Left cardiac atrium (tissue), 4 donors: ENCODE measurements at places on chromosomes 4 and X. TPM values are rescaled to one million over a fixed set of nuclear protein-coding genes. Genes with fewer than 3 reads are reported as not detected.
A peak's percentile ranks its signal among the peaks of the same experiment; 100 is the strongest.

DNA sequence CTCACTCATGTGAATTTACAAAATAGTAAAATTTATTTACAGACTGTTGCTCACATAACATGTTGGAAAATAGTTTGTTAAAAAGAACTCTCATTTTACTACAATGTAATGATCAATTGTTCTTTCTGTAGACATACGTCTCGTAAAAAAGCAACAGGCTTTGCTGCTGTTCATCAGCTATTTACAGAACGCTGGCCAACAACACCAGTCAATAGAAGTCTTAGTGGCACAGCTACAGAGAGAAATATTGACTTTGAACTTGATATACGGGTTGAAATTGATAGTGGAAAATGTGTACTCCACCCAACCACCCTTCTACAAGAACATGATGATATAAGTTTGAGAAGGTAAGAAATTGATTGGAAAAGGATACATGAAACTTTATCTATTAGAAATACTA lies 47.6 kb upstream of the ADAD1 start:
- DNase-seq, result no peak

DNA sequence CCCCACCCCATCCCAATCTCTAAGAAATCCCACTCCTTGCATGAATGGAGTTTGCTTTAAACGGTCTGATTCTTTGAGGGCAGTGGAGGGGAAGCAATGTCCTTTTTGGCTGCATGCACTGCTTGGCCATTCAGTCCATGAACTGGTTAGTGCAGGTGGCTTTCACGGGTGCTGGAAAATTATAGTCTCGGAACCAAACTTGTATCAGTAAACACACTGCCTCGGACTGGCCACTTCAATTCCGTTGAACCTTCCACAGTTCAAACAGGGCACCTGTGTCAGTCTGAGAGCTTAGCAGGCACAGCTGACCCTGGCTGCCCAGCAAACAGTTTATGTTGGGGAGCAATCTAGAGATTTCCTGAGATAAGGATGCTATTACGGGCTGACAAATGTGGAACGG lies 255.6 kb downstream of the DHX15 start:
- no peak for DNase-seq

- DNase-seq, result no peak
Observed at GRCh38 chr4:15847746-15848145, 69.6 kb downstream of the CD38 start.

DNA sequence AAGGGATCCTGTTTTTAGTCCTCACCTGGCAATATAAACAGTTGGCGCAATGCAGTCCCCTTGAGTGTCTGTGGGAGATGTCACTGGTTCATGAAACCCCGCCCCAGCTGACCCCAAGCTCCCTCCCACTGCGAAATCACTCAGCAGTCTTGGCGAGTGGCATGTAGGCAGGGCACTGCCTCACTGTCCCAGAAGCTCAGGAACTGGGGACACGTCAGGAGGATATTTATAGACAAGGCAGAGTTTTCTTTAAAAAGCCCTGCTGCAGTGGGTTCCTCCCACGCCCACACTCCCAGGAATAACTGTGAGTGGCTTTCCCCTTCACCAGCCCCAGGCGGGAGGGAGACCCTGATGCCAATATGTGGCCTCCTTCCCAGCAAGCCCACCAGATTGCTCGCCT lies 44.3 kb upstream of the PPP2R2C start:
- DNase-seq, result peak; percentile 44

GRCh38 chr4:138086611-138087041 lies 155.5 kb downstream of the SLC7A11 start:
- no peak for DNase-seq

GRCh38 chr4:1202526-1203011 lies 30.2 kb upstream of the SPON2 start:
- DNase-seq, result peak; percentile 18

GRCh38 chr4:163110442-163110841 lies 56.2 kb downstream of the NAF1 start:
- DNase-seq, result no peak

GRCh38 chr4:78121338-78121904 lies 64.3 kb downstream of the FRAS1 start:
- DNase-seq, result peak; percentile 58

DNA sequence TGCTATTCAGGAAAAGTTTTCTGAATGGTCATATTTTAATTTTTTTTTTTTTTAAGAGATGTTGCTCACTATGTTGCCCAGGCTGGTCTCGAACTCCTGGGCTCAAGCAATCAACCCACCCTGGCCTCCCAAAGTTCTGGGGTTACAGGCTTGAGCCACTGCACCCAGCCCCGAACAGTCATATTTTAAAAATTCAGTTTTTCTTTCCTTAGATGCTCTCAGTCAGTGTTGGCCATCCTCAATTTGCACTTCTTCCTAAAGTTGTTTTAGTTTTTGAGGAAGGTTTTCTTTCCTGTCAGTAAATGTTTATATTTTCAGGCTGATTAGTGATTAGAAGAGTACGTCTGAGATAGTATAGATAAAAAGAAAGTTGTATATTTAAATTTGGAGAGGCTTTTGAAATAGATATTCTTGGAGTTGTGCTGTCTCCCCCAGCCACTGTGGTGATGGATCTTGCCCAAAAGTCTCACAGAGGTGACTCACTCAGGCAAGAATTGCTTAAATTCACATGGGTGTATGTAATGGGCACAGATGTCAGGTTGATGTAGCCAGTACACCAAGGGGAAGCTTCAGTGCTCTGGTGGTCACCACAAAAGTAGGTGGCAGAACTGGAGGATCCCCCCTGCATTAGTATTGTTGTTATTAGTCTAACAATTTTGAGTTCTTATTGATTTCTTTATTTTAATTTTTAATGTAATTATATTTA lies 72.2 kb upstream of the ELOVL6 start:
- no peak for DNase-seq

- no peak for DNase-seq
Observed at GRCh38 chr4:174377613-174378012, 93.9 kb downstream of the CEP44 start.

DNA sequence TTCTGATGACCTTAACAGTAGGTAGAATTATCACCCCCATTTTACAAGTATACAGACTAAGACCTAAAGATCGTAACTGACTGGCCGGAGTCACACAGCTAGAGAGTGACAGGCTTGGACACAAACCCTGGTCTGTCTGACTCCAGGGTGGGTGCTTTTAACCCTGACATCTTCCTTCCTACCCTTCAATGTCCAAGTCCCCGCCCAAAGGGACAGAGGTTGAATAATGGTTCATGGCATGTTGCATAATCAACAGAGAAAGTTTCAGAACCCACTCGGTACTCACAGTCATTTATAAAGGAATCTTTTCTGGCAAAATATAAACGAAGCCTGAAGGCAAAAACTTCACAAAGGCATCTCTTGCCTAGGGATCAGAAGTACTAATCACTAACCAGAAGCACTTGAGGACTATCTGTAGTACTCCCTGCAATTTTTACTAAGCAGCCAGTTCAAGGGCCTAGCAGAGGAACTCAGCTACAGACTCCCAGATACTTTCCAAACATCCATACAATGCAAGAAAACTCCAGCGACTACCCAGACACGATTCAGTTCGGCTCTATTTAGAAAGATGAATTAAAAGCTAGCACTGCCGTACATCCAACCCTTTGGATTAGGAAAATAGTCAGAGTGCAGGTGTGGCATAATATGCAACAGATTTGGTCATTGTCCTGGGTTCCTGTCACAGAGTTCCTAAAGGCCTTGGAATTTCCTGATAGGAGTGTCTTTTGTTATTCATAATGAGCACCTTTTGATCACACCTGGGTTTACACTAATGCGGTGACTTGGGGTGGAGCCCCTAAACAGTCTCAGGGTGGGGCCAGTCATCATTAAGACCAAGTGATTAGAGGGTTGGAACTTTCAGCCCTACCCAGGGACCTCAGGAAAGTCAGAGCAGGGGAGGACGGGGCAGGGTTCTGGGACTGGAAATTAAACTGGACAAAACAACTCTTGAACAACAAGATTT lies 44.0 kb downstream of the RELL1 start:
- DNase-seq, result no peak

GRCh38 chr4:5758741-5759140 lies 47.7 kb downstream of the EVC start:
- DNase-seq, result no peak

DNA sequence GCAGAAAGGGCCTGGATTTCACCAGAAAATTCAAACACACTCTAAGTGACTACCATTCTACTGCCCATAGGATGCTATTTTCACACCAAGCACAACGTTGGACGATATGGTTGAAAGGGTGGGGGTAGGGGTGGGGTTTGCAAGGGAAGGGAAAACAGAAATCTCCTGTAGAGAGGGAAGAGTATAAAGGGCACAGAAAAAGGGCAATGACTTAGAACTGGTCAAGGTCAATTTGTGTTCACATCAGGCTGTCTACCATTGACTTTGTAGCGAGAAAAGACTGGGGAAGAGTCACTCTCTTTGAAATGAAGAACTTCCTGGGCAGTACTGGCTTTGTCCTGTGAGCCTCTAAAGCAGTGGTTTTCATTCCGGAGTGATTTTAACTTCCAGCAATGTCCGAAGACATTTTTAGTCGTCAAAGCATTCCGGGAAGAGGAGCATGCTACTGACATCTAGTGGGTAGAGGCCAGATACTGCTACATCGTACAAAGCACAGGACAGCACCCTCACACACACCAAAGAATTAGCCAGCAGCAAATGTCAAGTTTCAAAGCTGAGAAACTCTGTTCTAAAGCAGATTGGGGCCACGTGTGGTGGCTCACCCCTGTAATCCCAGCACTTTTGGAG lies 48.4 kb upstream of the SLC7A3 start:
- no peak for DNase-seq

DNA sequence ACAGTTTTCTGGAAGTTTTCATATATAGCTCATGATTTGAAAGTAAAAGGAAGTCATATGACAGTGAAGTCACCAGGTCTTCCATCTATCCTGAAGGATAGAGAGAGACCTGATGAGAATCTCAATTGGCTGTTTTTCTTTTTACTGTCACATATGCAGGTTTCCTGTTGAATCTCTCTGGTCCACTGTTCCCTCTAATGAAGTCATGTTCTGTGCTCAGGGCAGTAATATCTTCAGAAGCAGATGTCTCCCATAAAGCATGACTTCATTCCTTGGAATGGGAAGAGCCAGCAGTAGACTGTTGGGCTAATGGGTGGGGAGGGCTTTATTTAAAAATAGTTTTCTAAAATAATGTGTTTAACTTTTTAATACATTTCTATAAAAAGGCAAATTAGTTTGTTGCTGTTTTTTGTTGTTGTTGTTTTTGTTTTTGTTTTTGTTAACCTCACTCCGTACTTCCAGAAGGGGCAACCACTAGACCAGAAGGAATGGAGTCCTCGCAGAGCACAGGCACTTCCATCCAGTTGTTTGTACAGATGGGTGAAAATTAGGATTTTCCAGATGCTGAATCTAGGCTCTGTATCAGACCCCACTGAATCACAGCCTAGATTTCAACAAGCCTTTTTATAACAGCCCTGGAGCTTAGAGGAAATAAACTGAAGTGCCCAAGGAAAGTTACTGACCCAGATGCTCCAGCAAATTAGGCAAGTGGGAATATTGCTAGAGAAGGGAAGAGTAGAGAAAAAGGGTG lies 54.2 kb downstream of the AWAT2 start:
- no peak for DNase-seq

DNA sequence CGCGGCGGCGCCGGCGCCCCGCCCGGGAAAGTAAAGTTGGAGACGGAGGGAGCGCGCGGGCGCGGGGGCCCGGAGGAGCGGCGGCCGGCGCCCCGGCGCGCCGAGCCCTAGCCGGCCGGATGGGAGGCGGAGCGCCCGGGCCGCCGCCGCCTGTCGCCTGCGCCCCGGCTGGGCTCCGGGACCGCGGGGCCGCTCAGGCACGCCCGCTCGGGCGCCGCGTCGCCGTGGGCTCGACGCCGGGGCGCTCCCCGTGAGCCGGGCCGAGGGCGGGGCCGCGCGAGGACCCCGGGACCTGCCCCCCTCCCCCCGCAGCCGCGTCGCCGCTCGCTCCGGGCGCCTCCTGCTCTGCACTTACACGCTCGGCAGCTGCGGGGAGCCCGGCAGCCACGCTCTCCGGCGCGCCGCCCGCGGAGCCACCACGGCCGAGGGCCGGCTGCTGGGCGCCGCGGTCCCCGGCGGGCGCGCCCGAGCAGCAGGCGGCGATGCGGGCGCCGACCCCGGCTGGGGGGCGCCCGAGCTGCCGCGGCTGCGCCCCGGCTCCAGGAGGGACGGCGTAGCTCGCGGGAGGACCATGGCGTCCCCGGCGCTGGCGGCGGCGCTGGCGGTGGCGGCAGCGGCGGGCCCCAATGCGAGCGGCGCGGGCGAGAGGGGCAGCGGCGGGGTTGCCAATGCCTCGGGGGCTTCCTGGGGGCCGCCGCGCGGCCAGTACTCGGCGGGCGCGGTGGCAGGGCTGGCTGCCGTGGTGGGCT lies at the start of gene ADRA2C:
ADRA2C (plus strand) TSS at position 350 of the 749 bp plus-strand sequence; CDS start at position 572, 222 bp downstream.
- no peak for DNase-seq

GRCh38 chrX:120331116-120331515 lies 19.9 kb upstream of the TMEM255A start:
- DNase-seq, result no peak

- no peak for DNase-seq
Observed at GRCh38 chr4:152500800-152501434, 35.0 kb downstream of the FBXW7 start.

DNA sequence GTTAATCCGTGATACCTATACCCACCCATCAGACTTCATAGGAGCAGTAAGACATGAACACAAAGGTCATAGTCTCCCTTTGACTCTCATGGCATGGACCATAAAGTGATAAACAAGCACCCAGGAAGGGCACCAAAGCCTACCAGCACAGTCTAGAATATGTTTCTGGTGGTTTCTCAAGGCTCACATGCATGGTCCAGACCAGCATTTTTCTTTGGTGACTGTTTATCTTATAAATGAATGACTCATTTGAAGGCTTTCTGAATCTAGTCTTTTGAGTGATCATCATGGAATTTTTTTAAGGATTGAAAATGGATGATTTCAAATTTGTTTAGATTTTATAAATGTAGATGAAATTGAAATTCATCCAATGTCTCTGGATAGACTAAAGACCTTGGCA lies 32.0 kb upstream of the AMELX start:
- DNase-seq, result no peak

GRCh38 chr4:67700116-67700737 lies 728 bp downstream of the UBA6 start:
- no peak for DNase-seq

DNA sequence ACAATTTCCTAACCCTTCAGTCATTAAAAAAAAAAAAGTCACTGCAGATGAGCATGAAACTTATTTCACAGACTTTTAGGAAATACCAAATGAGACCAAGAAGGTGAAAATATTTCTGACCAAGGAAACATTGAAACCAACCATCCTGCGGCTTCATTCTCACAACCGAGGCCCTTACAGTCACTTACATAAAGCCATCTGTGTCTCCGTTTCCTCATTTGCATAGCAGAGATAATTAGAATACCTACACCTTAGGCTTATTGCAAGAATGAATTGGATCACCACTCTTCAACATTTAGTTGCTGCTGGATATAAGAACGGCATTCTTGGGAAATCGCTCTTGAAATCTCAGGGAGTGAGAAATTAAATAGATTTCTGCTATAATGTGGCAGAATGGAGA lies 356.2 kb downstream of the HS3ST1 start:
- DNase-seq, result no peak

The DCAF16 gene
- total RNA-seq, result 21.2 TPM

The TAF7L gene
- not detected for total RNA-seq

The C4orf51 gene
- not detected for total RNA-seq

The MGARP gene
- 1.2 TPM for total RNA-seq
